ENCODE measurements at places on chromosomes 11 and 22. TPM values are rescaled to one million over a fixed set of nuclear protein-coding genes. Genes with fewer than 3 reads are reported as not detected.

DNA sequence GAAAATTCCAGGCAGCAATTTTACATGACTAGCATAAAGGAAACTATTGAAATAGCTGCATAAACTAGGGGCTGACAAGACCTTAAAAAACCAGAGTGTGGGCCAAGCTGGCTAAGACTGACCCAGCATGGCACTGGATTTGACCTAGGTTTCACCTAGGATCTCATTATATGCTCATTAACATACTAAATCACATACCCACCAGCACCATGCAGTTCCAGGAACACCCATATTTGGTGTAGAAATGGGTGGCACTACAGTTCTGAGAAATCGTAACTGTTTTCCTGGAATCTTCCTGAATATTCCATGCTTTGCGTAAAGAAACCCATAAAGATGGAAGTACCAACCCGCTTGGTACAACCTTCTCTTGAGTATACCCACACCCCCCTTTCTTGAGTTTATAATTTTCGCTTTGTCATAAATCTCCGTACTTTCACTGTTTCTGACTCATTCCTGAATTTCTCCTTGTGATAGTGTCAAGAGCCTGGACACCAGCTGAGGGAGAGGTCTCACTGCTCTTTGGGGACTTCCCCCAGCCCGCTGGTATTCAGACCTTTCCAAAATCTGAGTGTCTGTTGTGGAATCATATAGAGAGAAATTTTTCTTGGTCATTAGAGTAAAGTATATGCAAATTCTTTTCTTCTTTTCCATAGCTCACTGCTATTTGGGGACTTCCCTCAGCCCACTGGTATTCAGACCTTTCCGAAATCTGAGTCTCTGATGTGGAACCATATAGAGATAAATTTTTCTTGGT, 55.1 kb downstream of the MTMR3 start:
- no peak for DNase-seq

DNA sequence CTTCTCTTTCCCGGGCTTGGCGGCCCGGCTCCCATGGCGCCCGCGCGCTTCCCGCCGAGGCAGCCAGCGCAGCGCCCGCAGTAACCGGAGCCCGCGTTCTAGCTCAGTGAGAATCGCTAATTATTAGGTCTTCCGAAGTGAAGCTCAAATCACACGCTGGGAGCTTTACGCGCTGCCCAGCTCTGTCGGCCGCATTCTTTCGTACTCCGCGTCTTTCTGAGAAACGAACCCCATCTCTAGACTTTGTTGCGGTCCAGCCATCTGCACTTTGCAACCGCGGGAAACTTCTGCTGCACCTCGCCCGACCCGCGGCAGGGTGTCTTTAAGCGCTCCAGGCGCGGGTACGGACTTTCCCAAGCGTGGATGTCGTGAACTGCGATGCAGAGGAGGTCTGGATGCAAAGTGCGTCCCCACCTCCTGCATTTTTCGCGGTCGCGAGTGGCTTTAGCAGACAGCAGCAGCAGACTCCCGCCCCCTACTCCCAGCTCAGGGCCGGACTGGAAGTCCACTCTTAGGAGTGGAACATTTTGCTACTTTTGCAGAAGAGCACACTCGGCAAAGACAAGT, 6.0 kb upstream of the PAX6 start:
- peak; percentile 60 for DNase-seq

GRCh38 chr22:50419116-50419515, 55.7 kb downstream of the SBF1 start:
- DNase-seq = no peak

- DNase-seq = no peak
Observed at GRCh38 chr11:76151556-76152085, 54.7 kb downstream of the WNT11 start.

- no peak for DNase-seq
Observed at GRCh38 chr11:60996381-60997138, 25.1 kb downstream of the CD6 start.

GRCh38 chr11:91394727-91395414, 829.7 kb upstream of the FAT3 start:
- no peak for DNase-seq

DNA sequence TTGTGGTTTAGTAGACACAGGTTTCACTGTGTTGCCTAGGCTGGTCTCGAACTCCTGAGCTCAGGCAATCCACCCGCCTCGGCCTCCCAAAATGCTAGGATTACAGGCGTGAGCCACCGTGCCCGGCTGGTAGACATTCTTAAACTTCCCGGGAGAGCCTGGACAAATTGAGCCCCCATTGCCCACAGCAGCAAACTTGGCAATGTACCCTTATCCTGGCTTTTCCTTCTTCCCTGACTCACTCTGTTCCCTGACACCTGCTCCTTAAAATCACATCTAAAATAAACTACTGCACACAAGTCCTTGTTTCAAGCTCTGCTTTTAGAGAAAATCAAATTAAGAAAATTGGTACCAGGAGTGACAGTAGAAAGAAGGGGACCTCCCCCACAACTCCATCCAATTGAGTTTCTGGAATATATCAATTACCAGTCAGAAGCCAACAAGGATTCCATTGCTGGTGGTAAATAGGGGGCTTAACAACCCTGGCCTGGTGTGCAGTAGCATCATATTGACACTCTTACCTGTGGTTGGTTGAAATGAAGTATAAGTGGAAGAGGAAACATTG, 7.4 kb upstream of the MCHR1 start:
- no peak for DNase-seq

DNA sequence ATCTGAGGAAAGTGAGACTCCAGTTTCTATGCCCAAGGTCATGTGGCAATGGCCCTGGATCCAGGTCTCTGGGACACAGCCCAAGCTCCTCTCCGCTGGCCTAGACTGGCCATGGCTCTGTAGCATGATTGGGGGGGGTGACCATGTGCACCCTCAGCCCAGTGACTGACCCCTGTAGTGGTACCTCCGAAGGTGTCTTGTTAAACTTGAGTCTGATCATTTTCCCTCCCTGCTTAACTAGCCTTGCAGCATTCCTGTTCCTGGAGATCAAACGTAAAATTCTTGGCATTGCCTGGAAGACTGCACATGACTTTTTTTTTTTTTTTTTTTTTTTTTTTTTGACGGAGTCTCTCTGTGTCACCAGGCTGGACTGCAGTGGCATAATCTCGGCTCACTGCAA, 1116.0 kb downstream of the TBC1D22A start:
- DNase-seq = no peak

- no peak for DNase-seq
Observed at GRCh38 chr11:18065572-18065971, 19.5 kb upstream of the TPH1 start.

GRCh38 chr11:73416786-73417185, 40.6 kb downstream of the RELT start:
- no peak for DNase-seq

DNA sequence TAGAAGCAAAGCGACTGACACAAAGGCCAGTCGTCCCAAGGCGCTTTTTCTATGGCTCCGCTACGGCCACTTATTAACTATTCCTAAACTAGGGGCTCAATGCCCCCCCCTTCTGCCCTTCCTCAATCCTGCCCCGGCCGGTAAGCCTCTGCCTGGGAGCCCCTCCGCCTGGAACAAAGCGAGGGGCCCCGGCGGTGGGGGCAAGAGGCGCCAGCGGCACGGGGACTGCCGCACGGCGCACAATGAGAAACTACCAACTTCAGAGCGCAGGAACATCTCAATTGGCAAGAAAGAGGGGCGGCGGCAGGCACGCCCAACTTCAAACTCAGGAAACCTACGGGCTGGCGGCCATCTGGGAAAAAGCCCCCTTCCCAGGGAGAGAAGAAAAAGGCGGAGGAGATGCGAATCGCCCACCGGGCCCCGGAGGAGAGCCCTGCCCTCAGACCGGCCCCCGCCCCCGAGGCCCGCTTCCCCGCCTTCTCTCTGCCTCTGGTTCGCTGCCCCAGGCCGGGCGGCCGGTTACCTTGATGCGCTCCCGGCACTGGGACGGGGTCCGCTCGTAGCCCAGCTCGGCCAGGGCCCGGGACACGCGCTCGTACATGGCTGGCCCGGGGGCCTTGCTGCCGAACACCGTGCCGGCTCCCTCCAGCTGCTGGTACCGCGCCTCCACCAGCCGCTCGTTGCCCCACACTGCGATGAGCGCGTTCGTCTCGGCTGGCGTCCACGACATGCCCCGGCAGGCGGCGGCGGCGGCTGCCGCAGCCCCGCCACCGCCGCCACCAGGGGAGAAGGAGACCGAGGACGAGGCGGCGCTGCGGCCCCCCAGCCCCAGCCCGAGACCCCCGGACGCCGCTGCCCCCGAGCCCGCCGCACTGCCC, 619 bp downstream of the MSANTD2 start:
- peak; percentile 65 for DNase-seq

- no peak for DNase-seq
Observed at GRCh38 chr11:12693479-12694182, 19.4 kb downstream of the TEAD1 start.

GRCh38 chr11:128424271-128424711, 163.1 kb downstream of the ETS1 start:
- no peak for DNase-seq

GRCh38 chr22:40911772-40912171, 39.4 kb upstream of the RBX1 start:
- DNase-seq = no peak

DNA sequence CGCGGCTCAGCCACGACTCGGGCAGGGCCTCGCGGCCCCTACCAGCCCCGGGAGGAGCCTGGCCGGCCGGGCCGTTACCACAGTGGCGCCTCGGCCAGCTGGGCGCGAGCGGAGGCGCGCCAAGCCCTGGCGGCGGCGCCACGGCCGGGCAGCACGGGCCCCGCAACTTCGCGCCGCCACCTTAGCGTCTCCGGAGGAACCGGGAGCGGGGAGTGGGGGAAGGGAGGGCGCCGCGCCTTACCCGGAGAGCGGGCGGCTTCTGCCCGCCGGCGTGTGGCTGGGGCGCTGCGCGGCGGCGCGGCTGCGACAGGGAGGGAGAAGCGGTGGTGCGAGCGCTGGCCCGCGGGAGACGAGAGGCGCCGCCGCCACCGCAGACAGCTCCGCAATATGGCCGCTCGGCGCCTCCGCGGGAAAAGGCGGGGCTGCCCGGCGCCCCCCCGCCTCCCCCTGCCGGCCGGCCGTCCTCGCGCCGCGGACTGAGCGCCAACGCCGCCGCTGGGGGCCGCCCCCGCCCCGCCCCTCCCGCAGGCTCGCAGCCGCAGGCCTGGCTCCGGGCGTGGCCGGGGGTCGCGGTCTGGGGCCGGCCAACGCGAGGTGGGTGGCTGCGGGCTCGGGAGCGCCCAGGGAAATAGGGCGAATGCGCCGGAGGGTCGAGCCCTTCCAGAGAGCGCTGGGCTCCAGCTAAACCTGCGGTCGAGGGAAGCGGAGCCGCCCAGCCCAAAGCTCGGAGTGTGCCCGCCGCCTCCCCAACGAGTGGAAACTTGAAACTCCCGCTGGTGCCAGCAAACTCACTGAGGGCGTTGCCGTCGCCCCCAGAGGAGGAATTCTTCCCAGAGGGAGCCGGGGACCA, at the start of gene RDX:
RDX (minus strand) TSS at position 389 of the 850 bp plus-strand sequence. CDS start 16,922 bp downstream, outside the sequence.
- peak; percentile 91 for DNase-seq

GRCh38 chr11:1521382-1522080, 35.0 kb upstream of the MOB2 start:
- DNase-seq = no peak

DNA sequence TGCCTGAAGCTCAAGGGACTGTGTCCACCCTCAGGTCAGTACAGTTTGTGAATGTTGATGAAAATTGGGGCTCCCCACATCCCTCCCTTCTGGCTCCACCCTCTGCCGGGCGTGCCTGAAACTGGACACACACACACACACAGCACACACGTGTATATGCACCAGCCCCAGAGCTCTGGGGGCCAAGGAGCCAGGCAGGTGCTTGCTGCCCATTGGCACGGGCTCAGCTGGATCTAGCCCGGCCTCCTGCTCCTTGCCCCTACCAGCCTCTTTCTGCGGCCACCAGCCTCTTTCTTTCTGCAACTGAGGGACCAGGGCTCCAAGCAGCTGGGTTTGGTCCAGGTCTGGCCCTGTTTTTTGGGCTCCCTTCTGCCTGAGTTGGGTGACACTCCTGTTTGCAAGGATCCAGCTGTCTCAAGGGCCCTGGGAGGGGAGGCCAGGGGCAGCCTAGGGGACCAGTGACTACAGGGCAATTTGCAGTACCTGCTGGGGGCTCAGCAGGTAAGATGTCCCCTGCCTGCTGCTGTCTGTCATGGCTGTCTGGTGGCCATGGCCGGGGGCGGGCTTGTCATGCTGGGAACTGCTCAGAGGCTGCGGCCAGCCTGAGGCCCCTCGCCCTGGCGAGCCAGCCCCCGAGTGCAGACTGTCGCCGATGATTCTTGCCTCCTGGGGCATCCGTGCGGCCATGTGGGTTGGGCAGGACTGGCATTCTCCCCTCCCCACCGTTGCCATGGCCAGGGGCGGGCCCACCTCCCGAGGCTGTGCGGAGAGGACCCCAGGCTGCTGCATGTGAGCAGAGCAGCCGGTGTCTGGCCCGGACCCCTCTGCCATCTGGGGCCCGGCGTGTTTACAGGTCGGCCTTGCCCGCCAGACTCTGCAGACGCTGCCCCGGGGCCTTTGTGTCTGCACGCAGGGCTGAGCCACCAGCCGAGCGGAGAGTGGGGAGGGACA, 51.5 kb upstream of the PPARA start:
- no peak for DNase-seq

- DNase-seq = no peak
Observed at GRCh38 chr11:45543081-45543480, 122.3 kb downstream of the CHST1 start.

- no peak for DNase-seq
Observed at GRCh38 chr11:102928247-102928646, 27.3 kb downstream of the MMP13 start.

- no peak for DNase-seq
Observed at GRCh38 chr11:59644528-59644927, 24.3 kb downstream of the PATL1 start.

DNA sequence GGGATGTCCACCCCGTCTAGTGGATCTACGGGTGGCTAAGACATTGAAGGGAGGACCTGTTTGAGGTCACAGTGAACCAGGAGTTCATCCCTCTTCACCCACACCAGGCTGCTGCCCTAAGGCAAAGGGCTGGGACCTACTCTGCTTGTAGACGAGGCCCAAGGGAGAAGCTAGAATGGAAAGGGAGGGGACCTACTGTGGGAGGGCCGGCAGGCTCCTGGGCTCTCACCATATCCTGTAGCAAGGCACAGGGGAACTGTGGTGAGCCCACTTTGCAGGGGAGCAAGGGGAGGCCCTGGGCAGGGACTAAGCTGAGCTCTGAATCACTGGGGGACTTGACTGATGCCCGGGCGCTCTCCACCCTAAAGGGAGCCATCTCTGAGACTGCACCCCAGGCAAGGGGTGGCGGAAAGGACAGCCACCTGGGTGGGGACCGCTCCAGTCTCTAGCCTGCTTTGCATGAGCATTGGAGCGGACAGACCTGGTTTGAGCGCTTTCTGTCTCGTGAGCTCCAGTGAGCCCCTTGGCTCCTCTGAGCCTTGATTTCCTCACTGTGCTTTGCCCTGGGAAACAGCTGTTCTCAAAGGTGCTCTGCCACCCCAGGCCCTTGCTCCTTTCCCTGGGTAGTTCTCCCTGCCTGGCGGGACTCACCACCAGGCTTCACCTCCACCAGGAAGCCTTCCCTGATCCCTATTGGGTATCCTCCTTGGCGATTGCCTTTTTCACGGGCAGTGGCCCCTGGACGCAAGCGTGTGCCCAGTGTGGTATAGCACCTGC, 24.2 kb downstream of the PARVG start:
- no peak for DNase-seq

TMEM191C gene
- total RNA-seq = 2.8 TPM

ESAM gene
- not detected for total RNA-seq

SLC22A8 gene
- not detected for total RNA-seq

NLRP10 gene
- 4.3 TPM for total RNA-seq

CWF19L2 gene
- total RNA-seq = 27.2 TPM

POTEH gene
- total RNA-seq = not detected

MUS81 gene
- total RNA-seq = 48.6 TPM

MPZL3 gene
- total RNA-seq = 5.7 TPM

SHISAL1 gene
- 4.3 TPM for total RNA-seq

ANKK1 gene
- total RNA-seq = not detected

TBX1 gene
- 0.23 TPM for total RNA-seq

SERHL2 gene
- total RNA-seq = 1.5 TPM

Measured in GM23338 (cell line).